Stimulated activated CD8-positive, alpha-beta memory T cell treated with anti-CD3 and anti-CD28 coated beads, Interleukin-15, amount 100 ng/mL, for 24 hours (primary cell): ENCODE measurements at places on chromosomes 2 and 18.

DNA sequence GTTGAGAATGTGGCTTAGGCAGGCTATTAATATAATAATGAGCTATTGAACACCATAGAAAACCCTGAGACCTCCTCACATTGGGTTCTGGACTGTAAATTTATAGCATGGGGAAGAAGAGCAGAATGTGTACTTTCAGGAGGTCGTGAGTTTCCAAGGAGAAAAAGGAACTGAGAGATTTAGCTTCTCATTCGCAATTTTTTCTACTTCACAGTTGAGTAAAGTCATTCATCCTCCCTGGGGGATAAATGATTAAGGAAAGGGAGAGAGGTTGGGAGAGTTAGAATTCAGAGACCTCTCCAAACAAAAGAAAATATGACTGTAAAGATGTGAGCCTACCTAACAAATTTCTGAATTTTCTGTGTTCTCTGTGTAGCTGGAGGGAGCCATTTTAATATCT, 205.8 kb upstream of the CYRIA start:
- no peak for DNase-seq

- DNase-seq, result no peak
Measured at GRCh38 chr2:120973196-120973595, 237.5 kb downstream of the GLI2 start.

DNA sequence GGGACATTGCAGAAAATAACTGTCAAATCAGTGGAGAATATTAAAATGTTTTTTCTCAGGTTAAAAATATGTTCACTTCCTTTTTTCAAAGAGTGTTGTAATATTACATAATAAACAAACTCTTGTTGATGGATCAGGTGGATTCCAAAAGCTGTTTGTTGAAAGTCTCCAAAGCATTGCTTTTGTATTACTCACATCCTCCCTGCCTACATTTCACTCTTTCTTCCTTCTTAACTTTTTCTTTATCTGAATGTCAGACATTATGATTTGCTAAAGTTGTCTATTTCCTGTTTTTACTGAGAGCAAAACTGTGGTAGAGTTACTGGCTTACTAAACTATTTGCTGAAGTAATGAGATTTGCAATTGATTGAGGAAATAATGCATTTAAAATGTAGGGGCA, 92.1 kb downstream of the CDH19 start:
- DNase-seq, result no peak

GRCh38 chr2:3172265-3172935, 205.2 kb downstream of the EIPR1 start:
- no peak for DNase-seq

DNA sequence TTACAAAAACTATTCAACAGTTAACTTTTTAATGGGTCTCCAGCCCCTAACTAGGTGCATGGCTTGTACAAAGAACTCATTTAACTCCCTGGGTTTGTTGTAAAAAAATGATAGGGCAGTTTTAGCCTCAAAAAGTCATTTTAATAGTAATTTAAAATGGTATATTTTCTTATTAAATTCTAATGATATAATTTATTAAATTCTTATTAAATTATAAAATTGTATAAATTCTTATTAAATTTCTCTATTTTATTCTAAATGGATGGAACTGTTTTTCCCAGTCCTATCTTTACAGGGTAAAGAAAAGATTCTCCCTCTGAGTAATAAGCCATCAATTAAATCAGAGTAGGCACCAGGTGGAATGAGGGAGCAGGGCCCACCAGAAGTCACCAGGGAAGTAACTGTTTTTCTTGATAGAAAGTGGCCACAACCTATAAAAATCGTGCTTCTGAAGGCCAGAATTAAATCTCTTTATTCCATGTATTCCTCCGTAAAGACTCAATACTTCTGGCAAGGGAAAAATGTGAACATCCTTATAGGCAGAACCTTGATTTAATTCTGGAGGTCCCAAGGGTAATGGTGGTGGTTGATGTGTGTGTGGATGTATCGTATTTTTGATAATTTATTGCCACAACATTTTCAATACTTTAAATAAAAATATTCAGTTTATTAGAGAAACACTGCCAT, 814 bp downstream of the FKBP7 start:
- DNase-seq, result no peak

- no peak for DNase-seq
Measured at GRCh38 chr18:55592572-55592971, 4.6 kb upstream of the TCF4 start.

DNA sequence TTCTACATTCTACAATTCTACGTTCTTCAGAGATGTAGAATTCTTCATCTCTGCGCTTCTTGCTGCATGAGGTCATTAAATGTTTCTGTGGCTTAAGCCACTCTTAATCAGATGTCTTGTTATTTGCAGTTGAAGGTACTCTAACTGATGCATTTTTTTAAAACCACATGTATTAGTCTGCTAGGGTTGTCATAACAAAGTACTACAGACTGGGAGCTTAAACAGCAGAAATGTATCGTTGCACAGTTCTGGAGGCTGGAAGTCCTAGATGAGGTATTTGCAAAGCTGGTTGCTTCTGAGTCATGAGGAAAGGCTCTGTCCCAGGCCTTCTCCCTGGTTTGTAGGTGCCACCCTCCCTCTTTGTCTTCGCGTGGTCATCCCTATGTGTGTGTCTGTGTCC, 176.3 kb upstream of the GLI2 start:
- DNase-seq, result no peak

GRCh38 chr18:13474907-13475545, 251.3 kb downstream of the FAM210A start:
- DNase-seq, result no peak

DNA sequence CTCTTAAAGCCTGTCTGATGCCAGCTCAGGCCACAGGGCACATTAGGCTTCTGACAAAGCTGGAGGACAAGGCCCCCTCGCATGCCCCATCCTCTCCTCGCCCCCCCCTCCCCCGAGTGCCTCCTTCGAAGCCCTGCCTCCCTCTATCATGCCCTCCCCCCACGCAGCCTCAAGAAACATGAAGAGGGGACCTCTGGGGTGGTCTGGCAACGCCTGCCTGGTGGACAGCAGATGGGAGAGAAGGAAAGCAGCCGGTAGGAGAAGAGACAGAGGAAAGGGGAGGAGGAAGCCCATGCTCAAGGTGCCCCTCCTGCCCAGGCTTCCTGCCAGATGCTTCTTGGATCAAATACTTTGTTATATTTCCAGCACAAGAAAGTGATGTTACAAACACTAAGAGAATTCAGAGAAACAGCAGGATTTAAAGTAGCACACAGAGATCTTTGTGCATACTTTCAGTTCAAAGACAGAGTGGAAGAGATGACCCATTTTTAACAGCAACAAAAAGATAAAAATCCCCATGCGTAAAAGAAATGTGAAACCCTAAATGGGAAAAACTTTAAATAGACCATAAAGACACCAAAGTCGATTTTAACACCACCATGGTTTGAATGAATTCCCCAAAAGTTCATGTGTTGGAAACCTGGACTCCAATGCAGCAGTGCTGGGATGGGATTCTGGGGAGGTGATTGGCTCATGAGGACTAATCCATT, 19.0 kb downstream of the BOK start:
- DNase-seq, result no peak

DNA sequence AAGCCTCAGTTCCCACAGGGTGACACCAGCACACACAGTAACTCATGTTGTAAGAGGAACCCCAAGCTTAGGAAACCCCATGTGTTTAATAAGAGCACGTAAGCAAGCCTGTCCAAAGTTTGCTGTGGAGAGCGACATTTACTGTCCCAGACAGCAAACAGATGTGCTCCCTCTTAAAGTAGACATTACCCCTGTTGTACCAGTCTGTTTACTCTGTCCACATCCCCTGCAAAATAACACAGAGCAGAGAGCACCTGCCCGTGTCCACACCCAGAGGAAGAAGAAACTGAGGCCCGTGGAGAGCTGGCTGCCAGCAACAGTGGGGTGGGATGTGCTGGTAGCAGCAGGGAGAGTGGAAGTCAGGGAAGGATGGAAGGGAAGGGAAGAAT, 243.5 kb downstream of the GBX2 start:
- DNase-seq, result no peak

GRCh38 chr18:3851159-3851558, 401.2 kb downstream of the TGIF1 start:
- no peak for DNase-seq

GRCh38 chr2:137700681-137701080, 263.6 kb upstream of the HNMT start:
- DNase-seq, result no peak

- DNase-seq, result no peak
Measured at GRCh38 chr2:10167316-10167715, 44.8 kb downstream of the RRM2 start.

- no peak for DNase-seq
Measured at GRCh38 chr2:6864923-6865345, 773 bp downstream of the CMPK2 start.

GRCh38 chr2:210099940-210100339, 71.3 kb downstream of the KANSL1L start:
- no peak for DNase-seq

DNA sequence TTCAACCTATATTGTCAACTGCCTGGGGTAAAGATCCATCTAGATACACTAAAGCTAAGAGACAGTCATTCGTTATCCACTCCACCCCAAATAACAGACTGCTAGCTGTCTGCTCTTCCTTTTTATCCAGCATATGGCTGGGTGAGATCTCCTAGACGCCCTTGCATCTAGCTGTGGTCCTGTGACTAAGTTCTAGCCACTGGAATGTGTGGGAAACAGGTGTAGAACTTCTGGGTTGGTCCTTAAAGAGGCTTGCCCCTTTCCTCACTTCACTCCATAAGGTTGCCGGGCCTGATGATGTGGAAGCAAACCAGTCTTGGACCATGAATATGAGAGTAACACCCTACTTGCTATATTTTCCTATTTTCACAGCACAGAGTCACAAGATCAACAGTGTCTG, 3.2 kb downstream of the COA5 start:
- DNase-seq, result no peak

- DNase-seq, result no peak
Measured at GRCh38 chr2:166092889-166093288, 34.9 kb downstream of the SCN1A start.

DNA sequence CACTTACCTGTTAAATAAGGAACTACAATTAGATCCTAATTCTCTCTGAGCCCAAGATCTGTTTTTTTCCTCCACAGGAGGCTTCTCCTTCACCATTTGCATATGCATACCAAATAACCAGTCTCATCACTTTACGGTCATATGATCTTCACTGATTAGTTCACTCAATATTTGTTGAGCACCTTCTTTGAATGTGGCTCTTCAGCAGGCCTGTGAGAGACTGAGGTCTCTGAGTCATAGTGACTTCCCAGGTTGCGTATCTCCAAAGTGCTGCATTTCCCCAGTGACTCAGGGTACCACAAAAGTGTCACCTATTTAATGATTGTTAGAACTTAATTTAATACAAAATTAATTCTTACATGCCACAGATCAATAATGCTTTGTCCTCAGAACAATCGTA, 108.8 kb upstream of the TRIB2 start:
- DNase-seq, result no peak

- DNase-seq, result no peak
Measured at GRCh38 chr18:48340560-48340959, 68.6 kb downstream of the ZBTB7C start.

DNA sequence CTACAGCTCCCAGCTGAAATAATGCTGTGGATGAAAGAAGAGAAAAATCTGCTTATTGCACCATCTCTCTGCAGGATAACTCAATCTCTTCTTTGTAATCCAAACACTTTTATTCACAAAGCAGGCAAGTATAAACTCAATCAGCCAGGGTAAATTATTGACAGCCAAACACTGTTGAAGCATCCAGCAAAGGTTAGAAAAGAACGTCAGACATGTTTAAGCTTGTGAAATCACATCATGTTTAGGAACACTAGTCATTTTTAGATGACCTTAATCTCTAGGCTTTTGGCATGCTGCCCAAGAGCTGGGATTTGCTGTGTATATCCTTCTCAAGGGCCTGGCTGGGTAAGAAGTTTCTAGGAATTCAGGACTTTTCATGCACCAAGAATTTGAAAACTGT, 1148.1 kb upstream of the FANCL start:
- DNase-seq, result no peak

DNA sequence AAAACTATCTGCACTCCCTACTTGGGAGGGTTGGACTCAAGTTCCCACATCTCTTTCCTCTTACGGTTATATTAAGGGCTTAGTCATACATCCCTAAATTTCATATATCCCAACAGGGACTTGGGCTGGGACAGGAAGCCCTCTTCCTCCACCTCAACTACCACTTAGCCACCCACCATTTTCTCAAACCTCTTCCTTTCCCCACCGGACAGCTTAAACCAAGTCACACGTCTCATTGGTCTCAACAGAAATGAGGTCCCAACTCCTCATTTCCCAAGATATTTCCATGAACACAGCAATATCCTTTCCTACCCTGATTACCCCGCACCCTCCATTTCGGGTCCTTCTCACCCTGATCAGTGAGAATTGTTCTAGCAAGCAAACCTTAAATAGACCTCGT, 736 bp downstream of the ZSCAN30 start:
- DNase-seq, result no peak

- DNase-seq, result no peak
Measured at GRCh38 chr18:13436576-13436975, 218.0 kb downstream of the LDLRAD4 start.

- no peak for DNase-seq
Measured at GRCh38 chr2:201228271-201228911, 31.9 kb upstream of the CASP8 start.

GRCh38 chr2:235850289-235850688, 317.9 kb downstream of the GBX2 start:
- DNase-seq, result no peak
